Glomerular endothelial cell (primary cell): ENCODE measurements at places on chromosomes 4 and X.

DNA sequence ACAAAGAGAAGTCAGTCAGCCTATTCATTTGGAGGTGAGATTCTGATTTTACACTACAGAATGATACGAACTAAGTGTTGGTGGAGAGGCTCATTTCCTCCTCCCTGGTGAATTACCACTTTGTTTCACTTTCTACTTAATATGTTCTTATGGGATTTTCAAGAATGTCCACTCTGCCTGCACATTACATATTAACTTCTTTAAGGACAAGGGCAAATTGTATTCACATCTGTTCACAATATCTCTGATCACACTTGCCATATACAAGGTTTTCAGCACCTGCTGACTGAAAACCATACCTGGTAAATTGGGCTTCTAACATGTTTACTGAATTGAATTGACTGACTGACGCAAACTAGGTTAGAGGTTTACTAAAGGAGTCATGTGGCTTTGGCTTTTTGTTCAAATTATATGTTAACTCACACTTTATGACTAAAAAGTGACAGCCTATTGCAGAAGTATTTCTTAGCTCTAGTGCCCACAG is 188.4 kb upstream of the MBNL3 start:
- no peak for DNase-seq

DNA sequence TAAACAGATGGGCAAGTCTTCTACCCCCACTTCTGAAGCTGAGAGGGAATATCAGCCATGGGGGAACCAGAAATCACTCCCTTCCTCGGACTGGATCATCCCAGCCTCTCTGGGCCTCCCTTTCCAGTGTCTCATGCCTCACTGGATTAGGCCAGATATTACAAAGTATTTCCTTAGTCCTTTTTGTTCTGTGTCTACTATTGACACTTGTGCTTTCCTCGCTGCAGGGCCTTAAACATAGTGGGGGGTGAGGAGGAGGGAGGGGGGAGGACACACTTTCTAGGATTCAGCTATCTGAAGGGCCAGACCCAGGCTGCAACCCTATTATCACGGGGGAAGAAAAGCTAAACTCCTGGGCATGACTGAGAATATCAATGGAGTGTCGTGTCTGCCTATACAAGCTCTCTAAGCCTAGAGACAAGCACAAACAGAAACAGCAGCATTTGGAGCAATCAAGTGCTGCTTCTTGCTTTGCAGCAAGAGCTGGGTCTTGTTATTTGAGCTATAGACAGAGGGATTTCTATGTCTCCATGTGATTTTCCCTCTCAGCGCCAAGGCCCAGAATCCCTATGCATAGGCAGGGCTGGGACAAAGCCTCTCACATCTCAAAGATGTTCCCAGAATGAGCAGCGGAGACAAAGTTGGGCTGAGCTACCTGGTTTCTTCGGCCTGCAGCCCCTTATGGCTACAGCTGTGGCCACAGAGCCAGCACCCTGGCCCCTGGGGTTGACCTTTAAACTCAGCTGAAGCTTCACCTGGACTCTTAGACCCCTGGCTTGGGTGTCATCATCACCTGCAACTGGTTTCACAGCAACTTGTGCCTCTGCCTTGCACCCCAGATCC is 20.2 kb downstream of the PJA1 start:
- DNase-seq: no peak

DNA sequence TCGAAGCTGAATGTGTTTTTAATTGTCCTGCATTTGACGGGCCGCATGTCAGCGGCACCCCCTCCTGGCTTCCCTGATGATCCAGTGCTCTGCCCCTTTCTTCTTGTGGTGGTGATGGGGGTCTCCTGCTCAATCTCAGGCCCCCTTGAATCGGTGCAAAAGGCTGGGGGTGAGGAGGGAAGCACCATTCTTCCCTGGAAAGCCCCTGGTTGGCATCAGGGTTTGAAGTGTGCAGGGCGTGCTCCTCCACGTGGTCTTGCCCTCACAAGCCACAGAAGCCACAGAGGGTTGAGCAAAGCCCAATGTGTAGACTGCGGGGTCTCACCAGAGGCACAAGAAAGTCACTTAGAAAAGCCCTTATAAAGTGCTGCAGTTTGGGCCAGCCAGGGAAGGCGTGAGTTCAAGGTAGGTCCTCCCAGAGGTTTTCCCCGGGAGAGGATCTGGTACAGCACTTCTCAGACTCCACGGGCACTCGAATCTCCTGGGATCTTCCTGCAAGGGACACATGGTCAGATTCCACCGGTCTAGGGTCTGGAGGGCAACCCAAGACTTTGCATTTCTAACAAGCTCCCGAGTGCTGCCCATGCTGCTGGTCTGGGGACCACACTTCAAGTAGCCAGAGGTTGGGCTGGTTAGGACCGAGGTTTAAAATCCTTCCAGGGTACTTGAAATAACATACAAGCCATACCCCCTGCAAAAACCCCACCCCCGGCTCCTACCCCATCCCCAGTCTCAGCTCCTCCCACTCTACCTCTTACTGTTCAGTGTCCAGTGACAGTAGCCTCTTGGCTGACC is 35.1 kb downstream of the PSAPL1 start:
- no peak for DNase-seq

- no peak for DNase-seq
Observed at GRCh38 chr4:107131295-107131694, 95.2 kb upstream of the DKK2 start.

- DNase-seq: no peak
Observed at GRCh38 chrX:53990171-53990570, 54.1 kb downstream of the PHF8 start.

- DNase-seq: no peak
Observed at GRCh38 chr4:44845309-44845708, 119.0 kb upstream of the GNPDA2 start.

DNA sequence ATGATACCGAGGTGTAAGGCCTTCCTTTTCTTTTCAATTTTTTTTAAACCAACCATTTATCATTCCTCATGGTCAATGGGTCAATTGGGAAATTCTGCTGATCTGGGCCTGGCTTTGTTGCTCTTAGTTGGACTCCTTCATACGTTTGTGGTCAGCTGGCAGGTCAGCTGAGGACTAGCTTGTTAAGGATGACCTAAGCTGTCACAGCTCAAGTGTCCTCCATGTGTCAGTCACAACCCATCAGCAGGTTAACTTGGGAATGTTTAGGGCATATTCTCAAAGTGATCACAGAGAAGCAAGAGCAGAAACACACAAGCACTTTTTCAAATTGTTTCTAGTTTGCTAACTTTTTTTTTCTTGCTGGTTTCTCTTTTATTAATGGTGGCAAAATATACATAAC is 117.4 kb upstream of the MAB21L2 start:
- no peak for DNase-seq

DNA sequence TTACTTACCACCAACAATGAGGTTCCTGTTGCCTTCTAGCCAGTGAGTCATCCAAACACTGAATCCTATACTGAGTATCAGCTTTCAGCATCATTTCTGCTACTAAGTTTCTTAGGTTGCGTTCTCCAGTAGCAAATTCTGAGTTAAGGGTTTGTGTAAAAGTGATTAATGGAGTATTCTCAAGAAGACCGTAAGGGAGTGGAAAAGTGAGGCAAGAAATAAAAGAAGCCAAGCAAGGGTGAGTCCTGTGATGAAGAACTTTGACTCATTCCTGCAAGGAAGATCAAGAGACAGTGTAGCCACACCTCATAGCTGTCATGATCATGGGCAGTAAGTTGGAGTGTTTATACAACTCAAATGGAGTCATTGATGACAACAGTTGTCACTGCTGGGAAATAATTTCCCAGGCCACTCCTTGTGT is 446.2 kb downstream of the RAPGEF2 start:
- DNase-seq: no peak

GRCh38 chrX:40172401-40173142 is 74.8 kb upstream of the BCOR start:
- no peak for DNase-seq

GRCh38 chrX:112757946-112758345 is 78.2 kb upstream of the LHFPL1 start:
- no peak for DNase-seq
